ENCODE measurements at places on chromosomes 4 and X.

GRCh38 chrX:102154900-102155805, 624 bp downstream of the BEX5 start:
- DNase-seq = no peak

GRCh38 chrX:17801431-17801830, 59.7 kb downstream of the RAI2 start:
- DNase-seq = no peak

- DNase-seq = no peak
These were observed 135.1 kb downstream of the CHIC2 start for GRCh38 chr4:53929311-53929710.

DNA sequence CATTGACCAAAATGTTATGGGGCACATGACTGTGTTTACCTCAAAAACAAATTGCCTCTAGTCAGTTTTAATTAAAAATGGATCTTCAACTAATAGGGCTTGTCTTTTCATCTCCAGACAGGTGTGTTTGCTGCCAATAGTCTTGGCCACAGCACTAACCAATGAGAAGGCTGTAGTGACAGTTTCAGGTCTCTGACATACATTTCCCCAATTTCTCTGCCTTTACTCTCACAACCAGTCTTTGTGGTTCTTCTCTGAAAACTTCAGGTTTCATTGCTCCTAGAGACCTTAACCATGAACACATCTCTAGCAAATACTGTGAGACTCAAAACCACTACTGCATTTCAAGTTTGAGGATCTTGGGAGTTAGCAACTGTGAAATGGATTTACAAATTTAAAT, 3.5 kb upstream of the EDNRA start:
- no peak for DNase-seq

GRCh38 chrX:39952989-39953388, 144.8 kb downstream of the BCOR start:
- DNase-seq = no peak

- no peak for DNase-seq
These were observed 85.0 kb upstream of the HELT start for GRCh38 chr4:184933311-184933710.

GRCh38 chr4:74549936-74550335, 105.0 kb downstream of the AREG start:
- DNase-seq = no peak

DNA sequence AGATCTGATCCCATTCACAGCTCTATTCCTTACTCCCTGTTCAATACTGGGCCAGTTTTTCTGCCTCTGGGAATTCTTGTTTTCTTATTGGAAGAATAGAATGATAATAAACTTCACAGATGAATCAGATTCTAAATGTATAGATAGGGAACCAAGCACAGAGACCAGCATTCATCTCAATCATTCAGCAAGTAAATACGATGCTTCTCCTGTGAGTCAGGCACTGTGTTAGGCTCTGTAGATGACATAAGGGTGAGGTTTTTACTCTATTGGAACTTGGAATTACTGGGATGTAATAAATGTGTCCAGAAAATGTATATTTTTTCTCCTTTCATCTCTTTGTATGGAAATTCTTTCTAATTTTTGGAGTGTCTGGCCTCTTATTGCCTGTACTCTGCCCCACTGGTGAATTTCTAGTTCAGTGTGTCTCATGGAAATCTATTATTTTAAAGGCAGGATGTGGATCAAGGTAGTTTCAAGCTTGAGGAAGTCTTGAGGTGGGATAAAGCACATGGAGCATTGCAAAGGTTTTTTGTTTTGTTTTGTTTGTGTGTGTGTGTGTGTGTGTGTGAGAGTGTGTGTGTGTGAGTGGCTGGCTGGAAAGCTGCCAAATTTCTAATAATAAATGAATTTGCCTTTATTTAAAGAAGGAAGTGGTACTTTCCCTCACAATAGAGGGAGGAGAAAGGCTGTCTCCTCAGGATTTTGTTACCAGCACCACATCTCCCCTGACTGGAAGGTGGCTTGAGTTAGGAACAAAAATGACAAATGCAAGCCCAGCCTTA, 117.9 kb upstream of the HS3ST1 start:
- DNase-seq = no peak

Data from HT-29 (cell line).